ENCODE measurements at places on chromosomes 6 and 20.

DNA sequence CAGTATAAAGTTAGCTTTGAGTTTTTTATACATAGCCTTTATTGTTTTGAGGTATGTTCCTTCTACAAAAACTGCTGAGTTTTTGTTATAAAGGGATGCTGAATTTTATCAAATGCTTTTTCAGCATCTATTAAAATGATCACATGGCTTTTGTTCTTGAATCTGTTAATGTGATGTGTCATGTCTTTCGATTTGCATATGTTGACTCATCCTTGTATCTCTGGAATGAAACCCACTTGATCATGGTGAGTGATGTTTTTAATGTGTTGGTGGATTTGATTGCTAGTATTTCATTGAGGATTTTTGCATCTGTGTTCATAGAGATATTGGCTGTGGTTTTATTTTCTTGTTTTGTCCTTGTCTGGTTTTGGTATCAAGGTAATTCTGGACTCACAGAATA, 24.7 kb upstream of the BLCAP start:
- no peak for DNase-seq

DNA sequence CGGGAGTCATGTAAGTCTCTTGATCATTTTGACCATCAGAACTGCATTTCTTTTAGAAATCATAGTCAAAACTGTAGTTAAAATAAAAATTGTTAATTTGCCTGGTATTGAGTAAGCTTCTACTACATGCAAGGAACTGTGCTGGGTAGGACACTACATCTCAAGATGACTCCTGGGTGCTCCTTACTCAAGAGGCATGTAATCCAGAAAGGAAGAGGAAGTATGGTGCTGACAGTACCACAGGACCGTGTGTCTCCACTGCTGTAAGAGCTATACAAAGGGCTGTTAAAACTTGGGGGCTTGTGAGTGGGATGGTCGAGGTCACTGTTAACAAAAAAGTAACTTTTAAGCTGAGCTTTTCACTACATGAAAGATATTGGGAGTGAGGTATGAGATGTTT, 508.3 kb upstream of the SOX4 start:
- DNase-seq, result no peak

- no peak for DNase-seq
Observed at GRCh38 chr20:59146780-59147565, 16.6 kb upstream of the ZNF831 start.

DNA sequence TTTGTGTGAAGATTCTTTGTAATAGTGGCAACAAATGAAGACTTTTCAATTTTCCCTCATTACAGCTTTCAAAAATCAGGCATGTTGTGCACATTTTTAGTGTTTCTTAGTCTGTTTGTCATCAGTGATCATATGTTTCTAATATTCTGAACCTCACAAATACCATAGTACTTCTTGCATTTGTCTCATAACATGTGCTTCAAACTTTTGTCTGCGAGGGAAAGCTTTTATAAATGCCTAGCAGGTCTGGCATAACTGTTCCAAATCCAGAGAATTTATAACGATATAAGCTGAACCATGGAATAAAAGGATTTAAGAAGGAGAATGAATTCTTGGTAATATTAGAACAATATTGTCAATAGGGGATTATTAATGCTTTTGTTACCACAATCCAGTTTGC, 670.2 kb downstream of the RFPL4B start:
- no peak for DNase-seq

DNA sequence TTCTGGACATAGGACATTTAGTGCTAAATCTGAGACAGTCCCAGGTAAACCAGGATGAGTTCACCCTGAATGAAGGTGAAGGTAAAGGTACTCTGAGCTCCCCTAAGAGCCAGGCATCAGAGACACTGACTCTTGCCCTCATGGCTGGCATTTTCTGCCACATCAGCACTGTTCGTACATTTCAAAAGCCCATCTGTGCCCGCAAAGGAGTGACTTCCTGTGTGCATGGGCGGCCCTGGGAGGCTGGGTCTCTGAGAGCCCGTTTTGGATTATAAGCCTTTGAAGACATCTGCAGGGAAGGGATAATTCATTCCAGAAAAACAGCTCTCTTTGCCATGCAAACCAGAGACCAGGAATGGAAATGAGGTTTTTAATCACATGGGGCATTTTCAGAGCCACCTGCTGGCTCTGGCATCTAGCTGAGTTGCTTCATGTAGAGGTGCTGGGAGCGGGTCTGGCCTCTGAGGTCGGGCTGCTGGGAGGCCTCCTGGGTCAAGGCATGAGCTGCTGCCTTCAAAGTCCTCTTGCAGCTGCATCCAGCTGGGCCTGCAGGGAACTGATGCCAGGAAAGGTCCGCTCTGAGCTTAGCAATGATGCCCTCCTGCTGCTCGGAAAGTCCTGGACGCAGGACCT, 348.3 kb downstream of the DHX35 start:
- DNase-seq, result no peak

DNA sequence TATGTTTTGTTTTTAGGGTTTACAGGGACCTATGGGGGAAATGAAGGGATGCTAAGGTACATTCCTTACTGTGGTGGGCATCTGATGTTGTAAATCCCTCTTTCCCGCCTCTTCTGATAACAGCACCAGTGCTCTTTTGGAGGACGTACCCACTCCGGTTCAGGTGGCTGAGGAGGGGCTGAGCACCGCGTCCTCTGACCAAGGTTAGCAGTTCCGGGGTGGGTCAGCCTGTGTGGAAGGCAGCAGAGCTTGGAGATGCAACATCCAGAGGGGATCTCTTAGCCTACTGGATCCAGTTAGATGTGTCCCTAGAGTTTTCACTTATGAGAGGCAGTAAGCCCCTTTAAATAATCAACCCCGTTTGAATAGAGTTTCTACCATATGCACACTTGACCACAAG, 135.3 kb upstream of the KCNG1 start:
- no peak for DNase-seq

- DNase-seq, result no peak
Observed at GRCh38 chr20:48102076-48102787, 317.0 kb upstream of the SULF2 start.

DNA sequence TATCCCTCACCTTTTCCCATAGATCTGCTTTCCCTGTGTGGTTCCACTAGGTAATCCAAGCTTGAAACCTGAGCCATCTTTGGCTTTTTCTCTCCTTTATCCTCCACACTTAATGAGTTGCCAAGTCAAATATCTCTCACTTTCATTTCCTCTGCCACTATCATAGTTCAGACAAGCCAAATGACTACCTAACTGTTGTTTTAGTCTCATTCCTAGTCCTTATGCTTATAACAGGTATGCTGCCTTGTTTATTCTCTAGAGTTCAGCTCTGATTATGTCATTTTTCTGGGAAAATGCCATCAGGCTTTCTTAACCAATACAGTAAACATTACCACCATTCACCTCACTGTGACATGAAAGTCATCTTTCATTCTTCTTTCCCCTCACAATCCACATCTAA, 6.5 kb downstream of the EFHC1 start:
- no peak for DNase-seq

- no peak for DNase-seq
Observed at GRCh38 chr6:163793011-163793983, 378.8 kb downstream of the QKI start.

GRCh38 chr6:77095936-77096627, 367.2 kb downstream of the HTR1B start:
- no peak for DNase-seq

DNA sequence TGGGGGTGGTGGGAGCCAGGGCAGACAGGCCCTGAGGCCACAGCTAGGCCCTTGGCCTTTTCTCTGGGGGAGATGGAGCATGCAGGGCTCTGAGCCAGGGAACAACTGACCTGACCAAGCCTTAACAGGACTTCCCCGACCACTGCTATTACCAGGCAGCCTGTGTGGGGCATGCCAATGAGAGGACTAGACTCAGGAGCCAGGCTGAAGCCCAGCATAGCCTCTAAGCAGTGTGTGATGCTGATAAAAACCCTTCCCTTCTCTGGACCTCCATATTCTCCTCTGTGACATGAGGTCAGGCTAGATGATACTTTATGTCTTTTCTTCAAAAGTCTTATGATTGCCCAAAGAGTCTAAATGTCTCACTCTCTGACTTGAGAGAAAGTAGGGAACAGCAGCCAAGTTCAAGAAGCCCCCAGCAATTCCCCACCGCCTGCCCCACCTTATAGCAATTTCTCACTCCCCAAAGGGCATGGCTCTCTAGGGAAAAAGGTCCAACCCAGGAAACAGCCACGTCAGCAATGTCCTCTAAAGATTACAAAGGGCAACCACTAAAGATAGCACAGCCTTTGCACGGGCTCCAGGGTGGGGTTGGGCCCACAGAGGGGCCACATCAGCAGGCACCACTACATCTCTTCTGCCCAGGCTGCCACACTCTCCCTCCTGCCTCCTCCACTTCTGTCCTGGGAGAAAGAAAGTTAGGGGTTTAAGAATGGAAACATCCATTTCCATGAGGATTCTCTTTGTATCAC, 71.3 kb downstream of the TRERF1 start:
- no peak for DNase-seq

DNA sequence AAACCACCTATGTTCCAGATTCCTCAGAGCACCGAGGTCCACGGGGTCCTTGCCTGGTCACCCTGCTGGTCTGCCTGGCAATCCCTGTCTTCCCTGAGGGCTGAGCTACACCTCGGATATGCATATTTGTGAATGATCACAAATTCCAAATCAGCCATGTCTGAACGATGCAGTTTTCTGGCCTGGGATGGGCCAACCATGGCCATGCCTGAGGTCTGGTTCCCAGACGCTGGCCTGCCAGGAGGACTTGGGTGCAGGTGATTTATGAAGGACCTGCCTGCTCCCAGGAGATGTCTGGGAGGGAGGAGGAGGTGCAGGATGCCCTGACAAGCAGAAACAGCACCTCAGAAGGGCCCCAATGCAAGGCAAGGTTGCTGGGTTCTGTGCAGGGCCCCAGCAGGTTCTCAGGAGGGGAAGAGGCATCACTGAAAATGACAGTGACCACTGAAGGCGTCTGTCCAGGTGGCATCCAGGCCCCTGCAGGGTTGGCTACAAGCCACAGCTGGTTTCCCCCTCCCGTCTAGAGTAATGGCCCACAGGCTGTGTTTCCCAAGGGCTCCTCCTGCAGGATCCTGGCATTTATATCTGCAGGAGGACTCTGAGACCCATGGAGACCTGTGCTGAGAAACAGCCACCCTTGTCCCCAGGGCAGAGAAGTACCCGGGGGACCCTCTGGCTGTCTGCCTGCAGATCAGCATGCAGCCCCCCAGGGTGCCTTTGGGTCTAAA, 205.3 kb downstream of the TAF4 start:
- no peak for DNase-seq

GRCh38 chr6:107957308-107957908, 600 bp downstream of the SEC63 start:
- peak; percentile 13 for DNase-seq

DNA sequence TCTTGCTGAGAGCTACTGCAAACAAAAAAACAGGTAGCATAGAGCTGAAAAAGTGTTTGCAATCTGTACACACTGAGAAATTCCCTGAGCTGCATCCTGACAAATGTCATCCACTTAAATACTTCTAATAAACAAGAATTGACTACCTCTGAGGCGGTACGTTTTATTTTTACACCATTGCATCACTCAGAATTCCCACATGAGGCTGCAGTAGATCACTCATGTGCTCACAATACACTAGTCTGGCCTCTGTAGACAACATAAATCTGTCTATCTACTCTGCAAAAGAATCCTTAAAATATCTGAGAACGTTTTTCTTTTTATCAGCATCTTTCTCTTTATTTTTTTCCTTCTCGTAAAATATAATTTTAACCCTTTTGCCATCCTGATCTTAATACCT, 661.4 kb downstream of the EPHA7 start:
- DNase-seq, result no peak

DNA sequence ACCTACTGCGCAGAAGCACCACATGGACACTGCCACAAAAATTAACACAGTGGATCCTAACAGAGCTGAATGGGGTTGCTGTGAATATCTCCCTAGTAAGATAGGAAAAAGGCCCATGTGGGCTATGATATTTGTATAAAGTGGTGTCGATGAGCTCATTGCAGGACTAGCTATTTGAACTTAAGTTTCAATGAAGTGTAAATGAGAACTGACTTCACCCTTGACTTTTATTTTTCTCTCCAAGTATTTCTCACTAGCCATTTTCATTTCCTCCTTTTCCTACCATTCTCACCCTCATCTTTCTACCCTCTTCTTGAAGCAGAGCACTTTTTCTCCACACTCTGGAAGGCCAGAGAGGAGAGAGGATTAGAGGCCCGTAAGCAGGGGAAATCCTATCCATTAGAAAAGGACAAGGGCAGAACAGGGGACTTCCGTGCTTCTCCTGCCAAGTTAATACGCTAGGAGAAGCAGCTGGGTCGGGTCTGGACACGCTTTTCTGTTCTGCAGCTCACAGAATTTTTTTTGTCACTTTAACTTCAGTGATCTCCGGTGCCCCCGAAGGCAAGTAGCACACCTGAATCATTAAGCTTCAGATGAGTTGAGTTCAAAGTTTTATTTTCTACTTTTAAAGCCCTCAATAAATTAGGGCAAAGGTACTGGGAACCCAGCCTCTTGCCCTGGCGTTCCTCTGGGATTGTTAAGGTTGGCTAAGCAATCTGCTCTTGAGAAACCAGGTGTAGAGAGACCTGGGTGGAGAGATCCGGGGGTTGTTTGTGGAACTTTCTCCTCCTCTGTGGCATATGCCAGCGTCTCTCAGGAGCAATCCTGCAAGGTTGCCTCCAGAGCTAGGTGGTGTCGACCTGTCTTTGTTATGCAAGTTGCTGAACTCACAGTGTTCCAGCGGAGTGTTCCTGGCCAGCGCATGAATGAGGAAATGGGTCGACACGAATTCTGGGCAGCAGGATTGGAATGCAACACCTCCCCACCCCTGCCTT, 56.2 kb upstream of the ARID1B start:
- DNase-seq, result no peak

DNA sequence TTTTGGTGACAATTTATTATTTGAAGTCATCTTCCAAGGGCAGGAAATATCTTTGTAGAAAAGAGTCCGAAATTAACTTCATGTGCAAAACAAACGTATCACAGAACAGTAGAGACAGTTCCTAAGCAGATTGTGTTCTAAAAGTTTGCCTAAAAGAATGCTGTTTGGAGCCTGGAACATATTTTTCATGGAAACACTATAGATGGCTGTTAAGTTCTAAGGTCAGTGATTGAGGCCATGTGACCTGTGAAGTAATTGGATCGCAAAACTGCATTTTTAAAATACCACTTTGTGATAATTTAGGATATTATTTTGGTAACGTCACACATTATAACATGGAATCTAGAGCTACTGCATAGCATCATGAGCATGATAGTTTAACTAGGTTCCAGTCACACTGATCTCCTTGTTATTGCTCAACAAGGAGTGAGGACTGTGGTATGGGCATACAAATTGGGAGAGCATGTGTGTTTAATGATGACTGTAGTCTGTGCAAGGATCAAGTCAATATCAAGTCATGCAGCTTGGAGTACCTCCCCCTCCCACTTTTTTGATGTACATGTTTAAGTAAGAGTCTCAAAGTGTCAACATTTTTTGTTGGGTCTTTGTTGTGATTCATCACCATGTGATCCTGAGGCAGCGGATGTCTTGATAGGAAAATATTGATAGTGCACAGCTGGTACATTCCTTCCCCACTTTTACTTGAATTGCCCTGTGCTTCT, 609.3 kb upstream of the CITED2 start:
- DNase-seq, result no peak

Measured in NCI-H2081 (cell line).